Activated CD8-positive, alpha-beta memory T cell treated with anti-CD3 and anti-CD28 coated beads for 48 hours (primary cell): ENCODE measurements at places on chromosomes 1 and 21.

DNA sequence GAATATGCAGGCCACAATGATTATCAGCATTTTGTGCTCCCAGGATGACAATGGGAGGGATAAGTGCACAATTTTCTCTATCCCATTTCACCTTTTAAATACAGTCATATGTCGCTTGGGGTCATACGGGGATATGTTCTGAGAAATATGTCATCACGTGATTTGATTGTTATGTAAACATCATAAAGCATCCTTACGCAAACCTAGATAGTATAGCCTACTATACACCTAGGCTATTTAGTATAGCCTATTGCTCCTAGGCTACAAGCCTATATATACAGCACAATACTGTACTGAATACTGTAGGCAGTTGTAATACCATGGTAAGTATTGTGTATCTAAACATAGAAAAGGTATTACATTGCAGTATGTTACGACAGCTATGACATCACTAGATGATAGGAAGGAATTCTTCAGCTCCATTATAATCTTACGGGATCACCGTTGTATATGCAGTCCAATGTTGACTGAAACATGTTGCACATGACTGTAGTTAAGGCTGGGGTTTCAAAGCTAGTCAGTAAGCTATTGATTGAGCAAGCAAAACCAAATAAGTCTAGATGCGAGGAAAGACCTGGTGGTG, 18.9 kb downstream of the RUSC1 start:
- no peak for DNase-seq

- DNase-seq = no peak
Measured at GRCh38 chr1:92956254-92957029, 4.8 kb downstream of the DIPK1A start.

GRCh38 chr1:15432324-15432723, 5.9 kb upstream of the CTRC start:
- DNase-seq = no peak

GRCh38 chr21:27017246-27017645, 50.4 kb upstream of the ADAMTS5 start:
- DNase-seq = no peak

DNA sequence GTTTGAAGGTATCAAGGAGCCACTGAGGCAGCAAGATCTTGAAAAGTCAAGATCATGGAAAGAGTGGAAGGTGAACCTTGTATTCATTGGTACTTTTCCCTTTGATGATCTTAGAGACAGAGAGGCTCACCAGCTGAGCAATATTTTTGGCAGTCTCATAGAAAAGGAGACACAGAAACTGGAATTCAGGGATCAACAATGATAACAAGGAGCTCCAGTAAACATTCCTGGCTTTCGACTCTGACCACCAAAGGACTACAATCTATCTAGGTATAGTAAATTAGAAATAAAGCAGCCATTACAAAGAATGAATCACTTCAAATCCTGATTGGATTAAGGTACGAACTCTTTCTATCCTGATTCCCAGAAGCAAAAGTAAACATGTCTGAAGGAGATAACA, 615.4 kb downstream of the KIF26B start:
- no peak for DNase-seq

- no peak for DNase-seq
Measured at GRCh38 chr21:41921021-41921420, 32.8 kb downstream of the C2CD2 start.

GRCh38 chr1:115137191-115137590, 47.9 kb upstream of the TSPAN2 start:
- DNase-seq = no peak

- DNase-seq = no peak
Measured at GRCh38 chr1:43998000-43998378, 6.6 kb downstream of the CCDC24 start.

- no peak for DNase-seq
Measured at GRCh38 chr1:5198328-5198727, 543.9 kb downstream of the AJAP1 start.

DNA sequence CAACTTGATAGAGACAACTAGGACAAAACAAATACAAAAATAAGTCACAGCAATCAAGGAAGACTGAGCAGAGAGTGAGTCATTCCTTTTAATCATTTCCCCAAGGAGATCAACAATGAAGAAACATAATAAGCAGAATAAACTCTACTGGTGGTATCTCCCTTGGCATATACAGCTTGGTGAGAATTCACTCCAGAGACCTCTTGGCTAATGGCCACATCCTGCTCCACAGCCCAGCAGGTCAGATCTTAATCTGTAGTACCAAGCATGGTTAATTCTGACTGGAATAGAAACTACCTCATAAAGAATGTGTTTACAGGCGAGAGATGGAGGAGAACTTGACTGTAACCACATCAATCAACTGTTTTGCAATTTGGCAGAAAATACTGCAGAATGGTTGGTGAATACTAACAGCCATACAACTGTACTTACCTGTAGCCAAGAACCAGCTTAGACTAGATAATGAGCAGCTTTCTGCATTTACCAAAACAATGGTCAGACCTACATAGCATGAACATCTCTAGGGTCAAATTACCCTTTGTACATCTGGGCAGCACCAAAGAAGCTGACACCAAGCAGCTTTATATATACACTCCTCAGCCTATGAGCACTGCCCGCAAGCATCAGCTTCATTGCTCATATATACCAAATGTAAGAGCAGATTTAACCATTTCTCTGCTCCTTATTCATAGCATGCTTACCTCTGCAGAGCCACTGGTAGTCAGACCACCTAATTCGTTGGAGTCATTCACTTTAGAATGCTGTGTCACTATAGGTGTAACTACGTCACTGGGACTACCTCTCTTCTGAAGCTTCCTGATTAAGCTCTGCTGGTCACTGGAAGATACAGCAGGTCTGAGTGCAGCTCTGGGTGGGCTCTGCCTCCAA, 51.0 kb downstream of the KIAA0319L start:
- DNase-seq = no peak

- no peak for DNase-seq
Measured at GRCh38 chr1:154290921-154291320, 18.5 kb downstream of the HAX1 start.
